Aorta (tissue), 5 donors: ENCODE measurements at places on chromosomes 1 and 21. TPM values are rescaled to one million over a fixed set of nuclear protein-coding genes. Genes with fewer than 3 reads are reported as not detected.

CELA2B gene
- total RNA-seq, result 0.57 TPM

- no peaks in the 10 kb centered on the region for H3K36me3 ChIP-seq
- no peaks in the 10 kb centered on the region for H3K27me3 ChIP-seq
- H3K4me1 ChIP-seq, result no peaks in the 10 kb centered on the region
- H3K27ac ChIP-seq, result no peak overlapping the region
- no peak for DNase-seq
These were observed 121.4 kb downstream of the MRPL39 start for GRCh38 chr21:25485914-25486313.

RHEX gene
- 0.84 TPM for total RNA-seq

HORMAD1 gene
- total RNA-seq, result 0.84 TPM

TNFRSF9 gene
- 0.42 TPM for total RNA-seq
